ENCODE measurements at places on chromosomes 13 and 19.
A peak's percentile ranks its signal among the peaks of the same experiment; 100 is the strongest.

- DNase-seq: no peak
These were observed 196.7 kb downstream of the TBC1D4 start for GRCh38 chr13:75285310-75285709.

DNA sequence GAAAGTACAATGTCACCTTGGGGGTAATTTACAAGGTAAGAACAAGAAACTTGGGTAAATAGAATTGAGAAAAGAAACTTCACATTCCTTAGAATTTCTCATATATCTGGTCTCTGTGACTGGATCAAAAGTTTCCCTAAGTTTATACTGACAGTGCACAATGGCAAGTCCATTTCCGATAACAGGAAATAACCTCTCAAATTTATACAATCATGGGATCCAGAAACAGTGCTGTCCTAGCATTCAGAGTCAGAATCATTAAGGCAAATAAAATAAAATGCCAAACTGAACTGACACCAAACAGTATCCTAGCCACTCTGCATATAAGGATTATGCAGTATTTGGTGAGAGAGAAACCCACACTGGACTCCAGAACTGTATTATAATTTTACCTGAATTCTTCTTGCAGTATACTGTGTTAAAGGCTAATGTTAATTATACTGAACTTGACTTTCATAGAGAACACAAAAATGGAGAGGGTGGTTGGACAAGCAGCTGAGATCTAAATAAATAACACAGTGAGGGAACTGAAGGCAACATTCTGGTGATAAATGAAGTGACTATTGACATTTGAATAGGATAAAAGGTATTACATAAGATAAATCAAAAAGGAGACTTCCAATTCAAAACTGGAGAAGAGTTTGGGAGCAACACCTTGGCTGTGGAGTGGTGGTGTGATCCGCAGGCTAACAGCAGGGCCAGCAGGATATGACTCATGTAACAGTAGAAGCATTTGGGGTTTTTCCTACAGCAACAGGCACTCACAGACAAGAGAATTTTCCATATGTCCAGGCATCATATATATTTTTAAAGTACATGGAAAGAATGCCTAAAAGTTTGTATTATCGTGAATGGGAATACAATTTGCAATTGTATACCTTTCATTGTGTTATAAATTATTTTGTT is 932.5 kb upstream of the MIR17HG start:
- peak; percentile 8 for DNase-seq

DNA sequence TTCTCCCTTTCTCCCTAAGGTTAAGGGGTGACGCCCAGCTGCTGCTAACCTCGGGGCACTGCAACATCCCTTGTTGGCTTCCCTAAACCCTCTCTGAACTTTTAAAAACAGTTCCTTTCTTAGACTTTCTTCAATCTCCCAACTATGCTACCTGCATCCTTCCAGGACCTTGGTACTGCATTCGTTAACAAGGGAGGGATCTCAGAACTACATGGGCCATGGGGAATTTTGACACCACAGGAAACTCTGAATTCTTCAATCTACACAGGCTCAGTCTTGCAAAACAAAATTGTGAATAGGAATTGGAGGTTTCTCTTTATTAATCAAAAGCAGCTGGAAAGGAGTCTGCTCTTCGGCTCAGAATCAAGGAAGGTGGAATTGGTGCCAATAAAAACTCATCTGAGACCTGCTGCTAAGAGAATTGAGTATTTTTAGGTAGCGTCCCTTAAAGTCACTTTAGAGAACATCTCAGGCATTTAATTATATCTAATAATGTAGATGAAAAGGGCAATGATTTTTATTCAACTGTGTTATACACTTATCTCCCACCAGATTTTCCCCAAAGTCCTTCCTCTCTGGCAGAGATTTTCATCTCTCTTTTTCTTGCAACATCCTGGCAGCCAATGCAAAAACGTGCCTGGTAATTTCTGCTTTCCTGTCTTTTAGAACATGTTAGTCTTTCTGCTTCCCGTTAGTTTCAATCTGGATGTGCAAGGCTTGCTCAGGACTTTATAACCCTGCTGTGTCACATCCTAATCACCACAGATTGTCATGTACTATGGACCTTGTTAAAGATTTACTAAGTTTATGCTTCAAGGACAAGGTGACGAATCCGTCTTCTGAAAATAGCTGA is 69.1 kb upstream of the SLC15A1 start:
- DNase-seq: no peak

GRCh38 chr19:2411709-2412108 is 15.7 kb downstream of the TIMM13 start:
- no peak for DNase-seq

DNA sequence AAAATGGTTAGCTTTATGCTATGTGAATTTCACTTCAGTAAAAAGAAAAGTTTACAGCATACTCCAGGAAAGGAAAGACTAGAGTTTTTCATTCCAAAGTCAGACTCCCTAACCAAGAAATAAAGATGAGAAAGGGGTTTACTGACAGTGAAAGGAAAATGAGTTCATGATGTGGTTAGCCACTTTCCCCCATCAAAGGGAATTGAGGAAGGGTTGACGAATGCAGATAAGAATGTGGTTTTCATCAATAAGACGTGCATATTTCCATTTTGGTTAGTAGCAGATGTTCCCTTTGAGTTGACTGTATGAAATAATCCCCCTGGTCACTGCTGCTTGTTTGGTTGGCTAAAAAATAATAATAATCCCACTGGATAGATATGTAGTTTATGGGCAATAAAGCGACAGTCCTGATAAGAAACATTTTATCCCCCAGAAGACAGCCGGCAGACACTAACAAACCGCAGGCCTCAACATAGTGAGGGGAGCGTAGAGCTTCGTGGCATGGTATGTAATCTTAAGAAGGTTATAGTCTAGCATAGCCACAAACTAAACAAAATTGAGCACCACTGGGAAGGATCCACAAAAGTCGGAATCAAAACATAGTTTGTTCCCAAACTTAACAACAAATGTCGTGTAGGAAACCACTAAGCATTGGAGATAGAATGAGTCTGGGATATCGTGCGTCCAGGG is 114.8 kb downstream of the COL4A2 start:
- DNase-seq: no peak

- DNase-seq: no peak
These were observed 20.3 kb downstream of the CEACAM16 start for GRCh38 chr19:44719262-44719701.

- DNase-seq: no peak
These were observed 63.7 kb upstream of the TMTC4 start for GRCh38 chr13:100738176-100738855.

- DNase-seq: no peak
These were observed 19.1 kb downstream of the WTIP start for GRCh38 chr19:34500656-34501120.

- DNase-seq: no peak
These were observed 288.5 kb downstream of the NALCN start for GRCh38 chr13:101127741-101128353.

DNA sequence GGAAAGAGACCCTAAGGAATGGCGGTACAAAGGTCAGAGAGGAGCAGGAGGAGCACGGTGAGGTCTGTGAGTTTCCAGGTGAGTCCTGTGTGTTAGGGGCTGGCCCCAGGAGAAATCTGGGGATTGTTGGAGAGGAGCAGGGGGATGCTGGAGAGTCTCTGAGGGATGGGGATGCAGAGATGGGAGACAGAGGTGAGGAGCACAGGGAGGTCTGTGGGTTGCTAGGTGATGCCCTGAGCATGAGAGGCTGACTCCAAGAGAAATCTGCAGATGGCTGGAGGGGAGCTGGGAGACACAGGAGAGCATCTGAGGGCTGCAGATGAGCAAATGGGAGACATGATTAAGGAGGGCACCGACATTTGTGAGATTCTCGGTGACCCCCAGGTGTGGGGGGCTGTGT is 4.1 kb upstream of the ZNF229 start:
- DNase-seq: no peak

DNA sequence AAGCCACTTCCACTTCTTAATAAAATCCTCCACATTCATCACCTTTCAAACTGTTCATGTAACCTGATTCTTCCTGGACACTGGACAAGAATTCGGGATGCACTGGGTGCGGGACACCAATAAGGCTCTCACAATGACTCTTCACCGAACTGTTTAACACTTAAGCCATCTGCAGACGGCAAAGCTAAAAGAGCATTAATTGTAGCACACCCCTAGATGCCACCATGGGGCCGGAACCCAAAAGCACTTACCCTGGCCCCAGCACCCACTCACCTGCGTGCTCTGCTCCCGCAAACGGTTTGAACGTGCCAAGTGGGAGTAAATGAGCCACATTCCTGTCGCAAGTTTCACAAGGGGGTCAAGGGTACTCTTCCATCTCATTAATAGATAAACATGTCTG is 254.3 kb upstream of the PRR20A start:
- no peak for DNase-seq

DNA sequence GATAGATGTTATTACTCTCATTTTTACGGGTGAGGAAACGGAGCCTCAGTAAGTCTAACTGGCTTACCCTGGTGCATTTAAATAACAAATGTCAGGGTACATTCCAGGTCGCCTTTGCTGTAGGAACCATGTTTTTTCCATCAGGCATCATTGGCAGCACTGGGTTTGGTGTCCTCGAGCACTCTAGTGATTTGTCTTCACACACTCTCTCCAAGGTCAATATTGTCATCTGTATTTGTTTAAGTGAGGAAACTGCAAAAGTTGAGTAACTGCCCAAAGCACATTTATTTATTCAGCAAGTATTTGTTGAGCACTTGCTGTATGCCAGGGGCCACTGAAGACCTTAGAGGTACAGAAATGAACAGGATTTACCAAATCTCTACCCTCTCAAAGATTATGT is 78.6 kb downstream of the DCT start:
- no peak for DNase-seq

DNA sequence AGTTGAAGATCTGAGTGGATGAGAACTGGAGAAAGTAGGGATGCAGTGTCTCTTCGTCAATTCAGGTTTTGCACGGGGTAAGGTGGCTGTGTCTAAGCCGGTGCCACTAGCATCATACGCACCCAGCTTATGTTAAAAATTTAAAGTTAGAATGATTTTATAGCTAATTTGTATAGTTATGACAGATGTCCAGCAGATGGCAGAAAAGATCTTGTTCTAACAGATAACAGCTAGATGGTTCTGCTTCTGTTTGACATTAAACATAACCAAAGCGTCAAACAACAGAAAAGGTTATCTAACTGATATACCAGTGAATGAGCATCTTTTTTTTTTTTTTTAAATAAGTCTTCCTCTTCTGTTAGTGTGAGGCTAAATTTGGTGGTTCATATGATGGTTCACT is 18.8 kb upstream of the EDDM13 start:
- DNase-seq: no peak

DNA sequence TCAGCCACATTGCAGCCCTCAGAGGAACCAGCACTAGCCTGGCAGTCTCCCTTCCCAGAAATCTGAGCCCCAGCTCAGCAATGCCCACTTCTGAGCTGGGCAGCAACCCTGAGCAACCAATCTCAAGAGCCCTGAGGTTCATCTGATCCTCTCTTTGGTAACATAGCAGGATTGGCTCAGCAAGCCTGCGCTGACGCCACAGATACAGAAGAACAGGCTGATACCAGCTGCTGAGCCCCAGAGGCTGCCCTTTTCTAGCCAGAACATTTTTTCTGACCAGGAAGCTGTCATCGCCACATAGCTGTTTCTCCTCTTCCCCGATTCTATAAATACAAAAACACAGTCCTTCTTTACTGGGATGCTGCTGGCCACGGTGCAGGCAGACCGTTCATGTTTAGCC is 59.8 kb downstream of the TRPM4 start:
- no peak for DNase-seq
